Immature natural killer cell (primary cell): ENCODE measurements at places on chromosomes 2 and 18.
A peak's percentile ranks its signal among the peaks of the same experiment; 100 is the strongest.

DNA sequence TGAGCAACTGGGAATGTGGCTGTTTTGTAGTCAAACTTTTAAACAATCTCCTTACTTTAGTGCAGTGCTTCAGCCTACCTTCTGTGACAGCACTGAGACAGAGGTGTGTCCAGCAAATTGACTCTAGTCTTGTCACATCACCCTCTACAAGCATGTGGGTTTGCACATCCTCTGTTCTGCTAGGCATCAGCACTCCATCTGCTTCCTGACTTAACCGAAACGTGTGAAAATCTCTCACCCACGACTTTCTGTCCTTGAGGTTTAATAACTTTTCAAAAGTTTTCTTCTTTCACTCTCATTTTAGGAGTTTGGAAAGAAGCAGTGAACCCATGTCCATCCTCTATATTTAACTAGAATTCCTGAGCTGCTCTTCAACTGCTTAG, 42.6 kb downstream of the TTR start:
- DNase-seq: peak; percentile 70

DNA sequence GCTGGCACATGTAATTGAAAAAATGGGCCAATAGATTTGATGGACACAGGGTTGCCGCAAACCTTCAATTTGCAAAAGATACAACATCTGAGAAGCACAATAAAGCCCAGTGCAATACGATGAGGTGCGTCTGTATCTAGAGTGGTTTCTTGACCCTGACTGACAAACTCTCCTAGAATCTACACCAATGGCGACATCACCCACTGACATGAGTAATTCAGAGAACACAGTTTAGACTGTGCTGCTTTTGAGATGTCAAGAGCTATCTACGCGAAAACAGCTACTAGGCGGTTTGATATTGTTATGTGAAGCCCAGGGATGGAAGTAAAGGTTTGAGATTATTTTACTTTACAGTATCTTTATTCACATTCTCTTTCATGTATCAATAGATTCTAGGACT, 104.9 kb downstream of the EIPR1 start:
- DNase-seq: no peak

DNA sequence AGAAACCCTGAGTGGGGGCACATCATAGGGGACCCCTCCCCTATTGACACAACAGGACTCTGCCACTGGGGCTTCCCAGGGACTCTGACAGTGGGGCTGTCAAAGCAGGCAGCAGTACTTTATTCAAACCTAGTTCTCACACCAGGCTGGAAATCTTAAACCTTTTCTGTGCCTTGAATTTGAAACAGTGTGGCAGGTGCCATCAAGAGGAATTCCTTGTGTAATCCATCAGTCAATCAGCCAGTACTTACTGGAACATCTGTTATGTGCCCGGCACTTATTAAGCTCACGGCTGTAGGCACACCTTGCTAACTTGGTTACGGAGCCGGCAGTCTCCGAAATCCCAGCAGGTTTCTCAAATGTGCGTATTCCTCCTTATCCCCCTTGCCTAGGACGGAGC, 12.0 kb downstream of the GLI2 start:
- no peak for DNase-seq

DNA sequence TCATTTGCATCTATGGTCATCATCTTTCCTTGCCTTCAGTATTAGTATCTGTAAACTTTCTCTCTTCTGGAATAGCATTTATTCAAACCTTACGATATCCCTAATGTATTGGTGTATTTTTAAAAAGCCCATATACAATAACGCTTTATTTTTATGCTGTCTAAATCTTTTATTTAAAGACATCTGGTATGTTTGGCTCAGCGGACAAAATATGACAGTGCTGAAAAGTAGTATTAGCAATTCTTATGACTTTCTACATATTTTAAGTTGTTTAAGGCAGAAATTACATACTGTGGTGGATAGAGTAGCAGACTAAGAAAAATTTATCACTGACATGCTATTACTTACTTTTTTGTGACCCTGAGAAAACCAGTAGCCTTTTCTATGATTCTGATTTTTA, 41.8 kb upstream of the SLC4A10 start:
- DNase-seq: no peak

GRCh38 chr2:140621583-140622362, 1509.0 kb downstream of the LRP1B start:
- no peak for DNase-seq
